Parietal lobe (tissue), 2 donors: ENCODE measurements at places on chromosomes 6 and 20. TPM values are rescaled to one million over a fixed set of nuclear protein-coding genes. Genes with fewer than 3 reads are reported as not detected.

NKAIN2 gene
- total RNA-seq: 133 TPM

KCNK15 gene
- not detected for total RNA-seq

IL17F gene
- not detected for total RNA-seq

TNF gene
- not detected for total RNA-seq

SLC26A8 gene
- 3.8 TPM for total RNA-seq

SLC52A3 gene
- not detected for total RNA-seq

ALDH5A1 gene
- total RNA-seq: 13.5 TPM

CLPSL2 gene
- total RNA-seq: not detected

GNAS-AS1 gene
- 2.5 TPM for total RNA-seq

CASS4 gene
- total RNA-seq: 0.31 TPM

OTOR gene
- total RNA-seq: 1.9 TPM

DPM1 gene
- 30.4 TPM for total RNA-seq

SPATS1 gene
- total RNA-seq: not detected

AVP gene
- not detected for total RNA-seq

PRL gene
- not detected for total RNA-seq

NTSR1 gene
- total RNA-seq: 11.9 TPM

CD24 gene
- total RNA-seq: 943 TPM

SERINC3 gene
- 67.6 TPM for total RNA-seq

PRDM1 gene
- 2.5 TPM for total RNA-seq

B3GAT2 gene
- total RNA-seq: 19.4 TPM

TUBB2B gene
- 3,227 TPM for total RNA-seq

PACSIN1 gene
- 4.1 TPM for total RNA-seq

HS3ST5 gene
- total RNA-seq: 9.1 TPM

ENPP4 gene
- 19.7 TPM for total RNA-seq

SDCBP2 gene
- total RNA-seq: 2.8 TPM

C6orf141 gene
- total RNA-seq: 1.3 TPM

ANKEF1 gene
- total RNA-seq: 2.8 TPM

TBC1D20 gene
- total RNA-seq: 22.2 TPM

INSM1 gene
- total RNA-seq: 20.3 TPM

BPIFB1 gene
- not detected for total RNA-seq

FRMD1 gene
- total RNA-seq: not detected

BFSP1 gene
- total RNA-seq: 0.31 TPM

LY6G6C gene
- total RNA-seq: not detected

ZSCAN23 gene
- 36.3 TPM for total RNA-seq

CYP39A1 gene
- total RNA-seq: 3.1 TPM

KCNK16 gene
- not detected for total RNA-seq

FERMT1 gene
- total RNA-seq: 2.8 TPM

WFDC8 gene
- not detected for total RNA-seq

TMEM200A gene
- 25.0 TPM for total RNA-seq

HDDC2 gene
- total RNA-seq: 32.9 TPM

ANGPT4 gene
- not detected for total RNA-seq

RPS21 gene
- 486 TPM for total RNA-seq

WFDC12 gene
- not detected for total RNA-seq

PPP1R3G gene
- 1.3 TPM for total RNA-seq

FABP7 gene
- 887 TPM for total RNA-seq
